ENCODE measurements at places on chromosomes 7 and 10. TPM values are rescaled to one million over a fixed set of nuclear protein-coding genes. Genes with fewer than 3 reads are reported as not detected.

LGI1 gene
- total RNA-seq, result not detected

AKR1C4 gene
- total RNA-seq, result not detected

CYTH3 gene
- 3.6 TPM for total RNA-seq

OR2A42 gene
- total RNA-seq, result not detected

INHBA gene
- total RNA-seq, result 0.28 TPM

MYL7 gene
- not detected for total RNA-seq

NCAPG2 gene
- total RNA-seq, result 26.2 TPM

CDC14C gene
- not detected for total RNA-seq

DNA sequence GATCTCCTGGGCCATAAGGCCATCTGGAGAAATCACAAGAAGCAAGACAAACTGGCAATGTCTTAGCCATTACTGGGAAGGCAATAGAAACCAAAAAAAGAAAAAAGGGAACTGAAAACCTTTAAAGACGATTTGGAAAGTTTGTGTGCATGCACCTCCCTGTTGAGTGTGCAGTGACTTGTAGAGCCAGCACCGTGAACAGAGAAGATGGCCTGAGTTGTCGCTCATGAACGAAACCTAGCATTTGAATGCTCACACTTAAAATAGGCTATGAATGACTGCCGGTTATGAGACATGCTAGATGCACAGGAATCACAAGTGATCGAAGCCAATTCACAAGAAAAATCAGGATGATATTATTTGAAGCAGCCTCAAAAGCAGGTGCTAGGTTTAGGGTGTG is 151.3 kb upstream of the ADO start:
- DNase-seq, result no peak

GRCh38 chr7:26789481-26790184 is 74.8 kb downstream of the SKAP2 start:
- no peak for DNase-seq

DNA sequence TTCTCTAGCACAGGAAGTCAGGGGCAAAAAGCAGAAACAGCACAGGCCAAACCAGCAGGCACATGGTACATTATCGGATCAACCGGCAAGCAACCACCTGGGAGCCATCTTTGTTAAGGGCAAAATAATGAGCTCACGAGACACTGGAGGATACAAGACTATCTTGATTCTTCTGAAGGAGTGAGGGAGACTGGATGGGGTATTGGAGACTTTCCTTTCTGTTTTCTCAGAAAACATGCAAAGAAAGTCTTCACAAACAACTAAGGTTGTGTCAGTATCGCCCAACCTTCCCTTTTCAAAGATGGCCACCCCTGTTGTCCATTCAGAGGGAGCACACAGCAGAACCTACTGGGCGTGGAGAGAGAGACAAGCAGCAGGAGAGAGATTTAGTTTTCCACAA is 29.6 kb downstream of the GOLGA7B start:
- no peak for DNase-seq

DNA sequence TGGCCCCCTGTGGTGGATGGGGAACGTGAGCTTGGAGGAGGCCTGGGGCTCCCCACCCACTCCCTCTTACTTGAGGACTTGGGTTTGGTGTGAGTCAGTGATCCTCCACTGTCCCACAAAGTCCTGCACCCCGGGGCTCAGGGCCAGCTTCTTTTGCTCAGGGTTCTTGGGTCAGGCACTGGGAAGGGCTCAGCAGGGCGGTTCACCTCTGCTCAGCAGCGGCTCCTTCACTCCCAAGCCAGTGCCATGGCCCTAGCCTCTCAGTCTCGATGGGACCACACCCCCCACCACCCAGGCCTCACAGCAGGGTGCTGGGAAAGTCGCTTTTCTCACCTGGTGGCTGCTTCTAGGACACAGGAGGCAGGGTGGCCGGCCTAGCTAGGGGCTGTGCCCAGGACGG is 59.1 kb downstream of the ELFN1 start:
- no peak for DNase-seq

GRCh38 chr7:19121977-19122588 is 4.6 kb upstream of the TWIST1 start:
- DNase-seq, result no peak

DNA sequence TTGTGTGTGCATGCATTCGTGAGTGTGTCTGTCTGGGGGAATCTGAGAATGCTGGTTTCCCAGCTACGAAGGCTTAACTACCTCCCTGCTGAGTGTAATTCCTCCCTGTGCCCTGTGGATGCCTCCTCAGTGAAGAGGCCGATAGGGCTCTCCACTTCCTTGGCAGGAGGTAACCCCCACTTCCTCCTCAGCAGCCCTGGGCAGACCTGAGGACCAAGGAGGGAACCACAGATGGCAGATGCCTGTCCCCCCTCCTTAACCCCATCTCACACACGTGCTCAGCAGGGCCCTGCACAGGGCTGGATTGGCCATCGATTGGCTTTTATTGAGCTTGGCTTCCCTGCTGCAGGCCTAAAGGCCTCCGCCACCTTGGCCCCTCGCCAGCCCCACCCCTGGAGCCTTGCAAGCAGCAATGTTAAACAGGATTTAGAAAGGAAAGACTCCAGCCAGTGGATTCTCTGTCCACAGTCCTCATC is 45.6 kb upstream of the LRRC4 start:
- no peak for DNase-seq

DNA sequence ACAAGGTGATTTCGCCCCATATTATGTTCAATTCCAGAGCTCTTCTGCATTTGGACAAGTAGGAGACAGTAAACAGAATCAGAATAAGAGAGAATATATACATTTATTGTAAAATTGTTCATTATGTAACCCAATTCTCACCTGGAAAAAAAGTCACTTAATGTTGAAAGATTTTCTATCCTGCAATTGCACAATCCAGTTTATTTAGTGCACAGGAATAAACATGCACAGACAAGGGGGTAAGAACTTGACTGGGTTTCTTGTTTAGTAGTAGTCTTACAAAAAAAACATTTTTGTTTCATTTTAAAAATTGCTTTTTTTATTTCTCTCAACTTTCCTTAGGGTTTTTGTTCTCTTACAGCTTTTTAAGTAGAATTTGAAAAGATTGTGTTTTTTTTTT is 126.6 kb downstream of the SAMD9 start:
- DNase-seq, result no peak

GRCh38 chr10:56346845-56347415 is 14.1 kb downstream of the ZWINT start:
- no peak for DNase-seq

- DNase-seq, result no peak
Observed at GRCh38 chr7:159218170-159218569, 73.5 kb upstream of the VIPR2 start.

GRCh38 chr10:128571745-128572144 is 445.5 kb upstream of the MKI67 start:
- no peak for DNase-seq

DNA sequence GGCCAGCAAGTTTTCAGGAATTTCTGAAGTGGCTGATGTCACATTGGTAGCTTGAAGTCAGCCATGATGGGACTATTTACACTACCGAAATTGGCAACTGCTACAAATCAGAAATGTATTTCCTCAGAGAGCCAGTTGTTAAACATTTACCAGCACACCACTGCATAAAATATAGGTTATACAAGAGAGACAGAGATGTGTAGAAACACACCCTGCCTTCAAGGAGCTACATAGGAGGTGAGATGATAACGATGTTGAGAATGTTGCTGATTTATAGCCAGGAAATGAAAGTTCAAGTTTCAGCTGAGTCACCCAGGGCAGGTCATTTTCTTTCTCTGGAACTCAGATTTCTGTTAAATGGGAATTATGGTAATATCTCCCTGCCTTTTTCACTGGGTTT is 46.0 kb upstream of the TCF7L2 start:
- no peak for DNase-seq

DNA sequence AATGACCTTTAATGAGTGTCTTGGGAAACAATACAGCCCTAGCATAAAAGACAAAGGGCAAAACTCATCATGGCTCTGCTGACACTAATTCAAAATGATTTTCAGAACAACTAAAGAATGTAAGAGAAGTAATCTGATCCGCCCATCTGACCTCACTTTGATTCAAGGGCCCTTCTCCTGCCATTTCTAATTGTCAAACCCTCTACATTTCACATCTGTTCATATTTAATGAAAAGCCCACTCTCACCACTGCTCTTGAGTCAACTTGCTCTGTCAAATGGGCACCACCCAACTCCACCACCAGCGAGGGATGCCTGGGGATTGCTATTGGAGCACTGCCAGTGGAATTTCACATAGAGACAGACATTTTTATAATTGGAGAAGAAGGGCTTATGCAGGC is 639.2 kb downstream of the KCNMA1 start:
- no peak for DNase-seq

GRCh38 chr7:127900732-127901685 is 130.2 kb downstream of the LRRC4 start:
- DNase-seq, result no peak

GRCh38 chr7:19958309-19958896 is 185.0 kb upstream of the TMEM196 start:
- DNase-seq, result no peak

- no peak for DNase-seq
Observed at GRCh38 chr7:92137557-92137956, 3.3 kb upstream of the CYP51A1 start.

- no peak for DNase-seq
Observed at GRCh38 chr7:143015084-143015483, 11.8 kb downstream of the OR9A2 start.

All from activated T-cell treated with anti-CD3 and anti-CD28 coated beads, Interleukin-2, amount 50 U/mL, for 4 hours (primary cell).